ENCODE measurements at places on chromosomes 1 and 21.

DNA sequence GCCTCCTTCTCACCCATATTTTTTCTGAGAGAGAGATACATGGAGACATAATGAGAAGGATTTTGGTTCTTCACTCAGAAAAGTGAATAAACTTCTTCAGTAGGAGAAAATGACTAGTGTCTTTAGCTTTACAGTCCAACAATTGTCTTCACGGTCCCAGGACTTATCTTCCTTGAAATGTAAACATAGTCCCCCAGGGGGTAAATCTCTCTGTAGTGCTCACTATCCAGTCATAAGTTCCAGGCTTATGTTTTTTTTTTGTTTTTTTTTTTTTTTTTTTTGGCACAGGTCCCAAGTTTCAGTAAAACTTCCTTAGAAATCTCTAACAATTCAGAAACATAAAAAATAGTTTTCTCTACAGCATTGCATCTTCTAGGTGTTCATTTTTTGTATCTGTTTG lies 890.2 kb upstream of the B3GALT2 start:
- no peak for DNase-seq

DNA sequence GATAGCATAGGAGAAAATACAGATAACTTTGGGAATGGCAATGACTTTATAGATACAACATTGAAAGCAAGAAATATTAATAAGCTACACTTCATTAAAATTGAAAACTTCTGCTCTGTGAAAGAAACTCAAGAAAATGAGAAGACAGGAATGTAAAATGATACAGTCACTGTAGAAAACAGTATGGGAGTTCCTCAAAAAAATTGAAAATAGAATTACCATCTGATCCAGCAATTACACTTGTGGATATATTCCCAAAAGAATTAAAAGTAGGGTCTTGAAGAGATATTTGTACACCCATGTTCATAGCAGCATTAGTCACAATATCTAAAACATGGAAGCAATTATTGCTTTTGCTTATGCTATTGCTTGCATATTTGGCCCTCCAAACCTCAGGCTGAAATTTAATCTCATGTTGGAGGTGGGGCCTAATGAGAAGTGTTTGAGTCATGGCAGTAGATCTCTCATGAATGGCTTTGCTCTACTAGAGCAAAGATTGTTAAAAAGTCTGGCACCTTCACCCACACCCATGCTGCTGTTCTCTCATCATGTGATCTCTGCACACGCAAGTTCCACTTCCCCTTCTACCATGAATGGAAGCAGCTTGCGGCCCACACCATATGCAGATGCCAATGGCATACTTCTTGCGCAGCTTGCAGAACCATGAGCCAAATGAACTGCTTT lies 15.3 kb upstream of the AHCYL1 start:
- DNase-seq, result no peak

DNA sequence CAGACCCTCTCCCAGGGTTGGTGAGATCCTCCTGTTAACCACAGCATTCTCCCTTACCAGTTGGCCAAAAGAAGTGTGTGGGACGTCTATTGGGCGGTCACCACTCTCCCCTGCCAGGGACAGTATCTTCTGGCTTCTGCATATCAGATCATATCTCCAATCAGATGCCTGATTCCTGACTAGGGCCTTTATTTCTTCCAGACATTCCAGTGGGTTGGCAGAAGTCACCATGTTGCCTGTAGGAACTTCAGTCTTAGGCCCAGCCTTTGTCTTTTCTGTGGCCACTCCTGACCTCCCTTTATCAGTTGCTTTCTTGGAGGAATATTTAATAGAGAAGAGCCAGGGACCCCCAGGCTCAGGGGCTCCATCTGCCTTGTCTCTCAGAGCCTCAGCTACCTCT lies 130.4 kb upstream of the F3 start:
- no peak for DNase-seq

- no peak for DNase-seq
Observed at GRCh38 chr1:183945428-183946319, 91.9 kb downstream of the COLGALT2 start.

DNA sequence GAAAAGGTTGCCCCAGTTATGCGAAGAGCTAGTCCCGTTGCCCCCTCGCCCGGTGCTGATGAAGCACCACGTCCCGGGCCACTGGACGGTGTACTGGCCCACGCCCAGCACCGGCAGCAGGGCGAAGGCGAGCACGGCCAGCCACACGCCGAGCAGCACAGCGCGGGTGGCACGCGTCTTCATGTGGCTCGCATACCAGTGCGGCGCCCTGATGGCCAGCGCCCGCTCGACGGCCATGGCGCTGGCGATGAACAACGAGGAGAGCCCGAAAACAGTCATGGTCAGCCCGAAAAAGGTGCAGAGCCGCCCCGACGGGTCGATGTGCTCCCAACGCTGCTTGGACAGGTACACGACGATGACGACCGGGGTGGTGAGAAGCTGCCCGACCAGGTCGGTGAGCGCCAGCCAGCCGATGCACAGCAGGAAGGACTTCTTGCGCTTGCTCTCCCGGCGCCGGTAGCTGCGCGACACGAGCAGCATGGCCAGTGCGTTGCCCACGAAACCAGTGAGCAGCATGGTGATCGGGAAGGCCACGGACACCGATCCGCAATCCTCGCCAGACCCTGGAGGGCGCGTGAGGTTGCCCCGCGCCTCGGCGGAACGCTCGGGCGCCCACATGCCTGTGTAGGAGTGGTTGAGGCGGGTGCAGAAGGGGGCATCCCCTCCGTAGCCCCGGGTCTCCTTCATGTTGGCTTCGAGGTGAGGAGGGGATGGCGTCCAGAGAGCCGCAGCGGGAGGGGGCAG lies 553 bp downstream of the PTGER3 start:
- DNase-seq, result no peak

DNA sequence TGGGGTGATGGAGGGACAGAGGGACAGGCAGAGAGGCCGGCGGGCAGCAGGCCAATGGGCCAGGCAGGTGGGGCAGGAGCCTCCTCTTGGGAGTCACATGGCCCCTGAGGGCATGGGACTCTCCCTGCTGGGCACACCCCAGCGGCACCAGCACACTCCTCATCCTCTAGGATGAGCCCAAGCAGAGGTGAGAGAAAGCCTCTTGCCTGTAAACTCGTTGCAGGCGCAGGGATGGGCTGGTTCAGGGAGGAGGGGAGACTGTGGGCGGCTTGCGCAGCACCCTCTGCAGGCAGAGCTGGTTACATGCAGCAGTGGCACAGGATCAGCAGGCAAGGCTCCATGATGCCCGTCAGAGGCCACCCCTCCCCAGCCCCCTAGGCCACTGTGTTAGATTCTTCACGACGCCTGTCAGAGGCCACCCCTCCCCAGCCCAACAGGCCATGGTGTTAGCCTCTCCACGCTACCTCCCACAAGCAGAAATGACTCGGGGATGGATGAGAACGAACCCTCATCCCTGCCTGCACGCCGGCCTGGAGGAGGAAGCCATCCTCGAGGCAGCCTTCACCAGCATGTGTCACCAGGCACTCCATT lies 209.7 kb upstream of the VAMP3 start:
- no peak for DNase-seq

DNA sequence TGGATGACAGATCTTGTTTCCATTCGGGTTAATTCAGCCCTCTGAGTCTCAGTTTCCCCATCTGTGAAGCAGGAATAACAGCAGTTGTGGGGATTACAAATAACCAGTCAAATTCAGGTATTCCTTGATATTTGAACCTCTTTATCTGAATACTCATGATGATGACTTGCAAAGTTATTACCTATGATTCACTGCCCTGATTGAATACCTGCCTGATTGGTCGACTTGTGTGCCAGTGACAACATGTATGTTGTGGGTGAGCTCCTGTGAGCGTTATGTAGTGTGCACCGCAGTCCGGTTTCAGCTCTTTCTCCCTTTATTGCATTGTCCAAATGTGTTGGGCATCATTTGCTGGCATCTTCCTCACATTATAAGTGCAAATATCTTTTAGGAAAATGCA lies 9.5 kb upstream of the TMEM61 start:
- DNase-seq, result no peak

GRCh38 chr1:242411901-242412300 lies 112.6 kb downstream of the PLD5 start:
- no peak for DNase-seq

DNA sequence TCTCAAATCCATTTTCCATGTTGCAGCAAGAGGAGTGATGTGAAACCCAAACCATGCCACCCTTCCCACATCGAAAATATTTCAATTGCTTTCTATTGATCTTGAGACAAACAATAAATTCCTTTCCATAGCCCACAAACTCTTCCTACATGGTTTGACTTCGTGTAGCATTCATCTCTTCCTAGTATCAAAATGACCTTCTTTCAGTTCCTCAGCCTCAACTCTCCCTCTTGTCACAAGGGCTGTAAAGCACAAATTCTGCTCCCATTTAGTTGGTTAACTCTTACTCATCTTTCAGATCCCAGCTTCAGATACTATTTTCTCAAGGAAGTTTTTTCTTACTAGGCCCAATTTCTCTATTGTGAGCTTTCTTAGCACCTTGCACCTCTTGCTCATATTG lies 99.0 kb downstream of the ZNF281 start:
- no peak for DNase-seq

- DNase-seq, result no peak
Observed at GRCh38 chr1:159406821-159407220, 25.2 kb upstream of the OR10J4 start.

DNA sequence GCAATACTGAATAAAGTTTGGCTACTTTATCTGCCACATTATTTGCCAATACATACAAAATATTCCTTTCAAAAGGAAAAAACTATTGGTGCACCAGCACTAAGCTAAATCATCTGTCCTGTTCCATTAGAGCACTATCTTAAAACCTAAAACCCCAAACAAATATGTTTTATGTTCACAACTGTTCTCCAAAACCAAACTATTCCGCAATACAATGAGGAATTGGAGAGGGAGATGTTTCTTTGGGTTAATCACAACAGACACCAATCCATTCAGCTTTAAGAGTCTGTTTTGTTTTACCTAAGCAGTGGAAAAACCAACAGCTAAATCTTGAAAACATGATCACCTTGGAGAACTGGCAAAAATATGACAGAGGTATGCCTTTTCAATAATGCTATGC lies 85.1 kb downstream of the ZNF644 start:
- no peak for DNase-seq

DNA sequence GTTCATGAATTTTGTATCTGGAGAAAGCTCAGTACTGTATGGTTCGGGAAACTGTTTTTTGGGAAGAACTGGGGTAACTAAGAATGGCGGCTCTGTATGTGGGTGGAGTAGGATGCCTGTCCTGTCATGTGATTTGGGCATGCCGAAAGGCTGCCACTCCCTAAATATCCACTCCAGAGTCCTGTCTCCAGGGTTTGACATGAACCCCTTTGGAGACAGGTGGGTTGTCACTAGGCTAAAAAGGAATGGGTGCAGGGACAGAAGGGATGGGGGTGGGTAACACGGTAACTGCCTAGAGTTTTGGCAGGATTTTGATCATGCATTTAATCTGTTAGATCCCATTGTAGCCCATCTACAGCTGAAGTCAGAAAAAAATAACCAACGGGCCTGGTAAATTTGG lies 150.1 kb downstream of the KCNJ6 start:
- DNase-seq, result no peak

GRCh38 chr1:159204161-159205141 lies at the start of gene ACKR1:
TSS of gene ACKR1 (plus strand) at chr1:159204875. CDS start at chr1:159204960, 85 bp downstream.
- DNase-seq, result no peak

All from CD4-positive, alpha-beta T cell treated with Interleukin-12 subunit alpha and Interleukin-12 subunit beta, for 1 hour (primary cell).